ENCODE measurements at places on chromosomes 12 and 14.
A peak's percentile ranks its signal among the peaks of the same experiment; 100 is the strongest.

DNA sequence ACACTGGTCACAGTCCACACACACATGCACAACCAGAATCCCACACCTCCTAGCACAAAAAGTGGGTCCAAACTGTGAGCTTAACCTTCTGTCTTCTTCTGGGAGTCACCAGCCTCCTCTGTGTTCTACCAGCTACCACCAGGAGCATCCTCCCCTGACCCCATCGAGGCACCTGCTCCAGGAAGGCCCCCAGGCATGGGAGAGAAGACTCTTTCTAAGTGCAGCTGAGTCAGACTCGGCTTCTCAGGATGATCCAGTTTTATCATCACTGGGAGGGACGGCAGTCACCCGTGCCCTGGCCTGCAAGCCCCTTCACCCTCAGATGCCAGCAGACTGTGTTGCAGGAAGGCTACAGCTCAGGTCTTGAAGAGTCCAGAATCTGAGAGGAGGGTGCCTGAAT lies 7.9 kb upstream of the ENDOU start:
- no peak for DNase-seq

DNA sequence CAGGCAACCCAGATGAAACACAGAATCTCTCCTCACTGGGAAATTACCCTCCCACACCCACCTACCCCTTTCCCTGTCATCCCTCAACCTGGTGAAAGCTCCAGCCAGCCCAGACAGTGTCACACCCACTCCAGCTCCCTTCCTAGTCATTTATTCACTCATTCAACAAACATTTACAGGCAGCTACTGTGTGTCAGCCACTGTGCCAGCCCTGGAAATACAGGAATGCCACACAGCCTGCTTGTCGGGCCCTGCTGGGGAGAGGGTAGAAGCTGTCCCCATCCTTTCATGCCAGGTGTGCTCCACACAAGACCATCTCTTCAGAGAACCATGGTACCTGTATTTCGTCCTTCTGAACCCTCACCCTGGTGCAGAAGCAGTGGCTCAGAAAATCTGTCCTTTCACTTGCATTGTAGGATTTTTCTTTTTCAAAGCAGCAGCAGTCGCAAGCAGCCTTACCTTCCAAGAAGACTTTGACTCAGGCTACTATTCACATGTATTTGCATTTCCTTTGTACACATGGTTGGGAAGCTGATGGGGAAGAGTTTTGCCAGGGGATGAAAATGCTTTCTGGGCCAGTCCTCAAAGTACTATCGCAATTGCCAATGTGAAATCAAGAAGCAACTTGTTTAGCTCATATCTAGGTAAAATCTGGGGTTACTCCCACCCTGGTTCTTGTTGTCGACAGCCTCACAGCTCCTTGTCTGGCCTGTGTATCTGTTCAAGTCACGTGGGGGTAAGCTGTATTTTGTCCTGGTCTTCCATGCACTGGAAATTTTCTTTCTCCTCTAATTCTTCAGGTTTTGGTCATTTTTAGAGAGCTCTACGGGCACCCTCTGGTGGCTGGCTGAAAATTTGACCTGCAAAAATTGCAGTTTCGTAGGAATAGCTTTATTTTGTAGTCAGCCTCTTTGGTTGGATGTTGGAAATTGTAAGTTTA lies 147.4 kb upstream of the EGLN3 start:
- DNase-seq: peak; percentile 40

DNA sequence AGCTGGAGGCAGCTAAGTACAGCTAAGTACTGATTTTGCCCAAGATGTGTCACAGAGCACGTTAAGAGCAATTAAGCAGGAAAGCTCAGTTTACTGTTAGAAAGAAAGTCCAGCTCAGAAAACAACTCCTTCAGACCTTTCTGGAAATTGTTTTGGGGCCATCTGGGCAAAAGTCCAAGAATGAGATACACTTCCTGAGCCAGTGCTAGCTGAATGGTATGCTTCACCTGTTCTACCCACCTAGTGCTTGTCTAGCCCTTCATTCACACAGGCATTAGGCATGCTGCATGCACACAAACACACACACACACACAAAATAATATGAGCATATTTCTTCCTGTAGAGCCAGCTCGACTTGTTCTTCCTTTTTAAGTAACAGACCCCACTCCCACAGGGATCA lies 6.6 kb upstream of the IKZF4 start:
- DNase-seq: no peak

- DNase-seq: peak; percentile 31
Measured at GRCh38 chr12:34402899-34403705, 380.8 kb downstream of the ALG10 start.

DNA sequence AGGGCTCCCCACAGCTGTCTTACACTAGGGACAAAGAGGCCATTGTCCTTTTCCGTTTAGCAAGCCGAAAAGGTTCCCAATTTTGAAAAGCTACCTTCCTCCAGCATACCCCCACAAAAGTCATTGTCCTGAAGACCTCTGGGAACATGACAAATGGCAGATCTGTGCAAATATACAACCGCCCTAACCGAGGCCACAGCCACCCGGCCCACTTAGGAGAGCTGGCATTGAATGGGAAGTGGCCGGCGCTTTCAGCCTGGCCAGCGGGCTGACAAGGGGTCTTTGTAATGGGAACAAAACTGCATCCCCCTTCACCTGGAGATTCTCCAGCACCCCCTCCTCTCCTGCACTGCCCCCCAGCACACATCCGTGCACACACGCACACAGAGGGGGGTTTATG lies 48.1 kb upstream of the VASH1 start:
- DNase-seq: no peak
